ENCODE measurements at places on chromosomes 16 and 17.

DNA sequence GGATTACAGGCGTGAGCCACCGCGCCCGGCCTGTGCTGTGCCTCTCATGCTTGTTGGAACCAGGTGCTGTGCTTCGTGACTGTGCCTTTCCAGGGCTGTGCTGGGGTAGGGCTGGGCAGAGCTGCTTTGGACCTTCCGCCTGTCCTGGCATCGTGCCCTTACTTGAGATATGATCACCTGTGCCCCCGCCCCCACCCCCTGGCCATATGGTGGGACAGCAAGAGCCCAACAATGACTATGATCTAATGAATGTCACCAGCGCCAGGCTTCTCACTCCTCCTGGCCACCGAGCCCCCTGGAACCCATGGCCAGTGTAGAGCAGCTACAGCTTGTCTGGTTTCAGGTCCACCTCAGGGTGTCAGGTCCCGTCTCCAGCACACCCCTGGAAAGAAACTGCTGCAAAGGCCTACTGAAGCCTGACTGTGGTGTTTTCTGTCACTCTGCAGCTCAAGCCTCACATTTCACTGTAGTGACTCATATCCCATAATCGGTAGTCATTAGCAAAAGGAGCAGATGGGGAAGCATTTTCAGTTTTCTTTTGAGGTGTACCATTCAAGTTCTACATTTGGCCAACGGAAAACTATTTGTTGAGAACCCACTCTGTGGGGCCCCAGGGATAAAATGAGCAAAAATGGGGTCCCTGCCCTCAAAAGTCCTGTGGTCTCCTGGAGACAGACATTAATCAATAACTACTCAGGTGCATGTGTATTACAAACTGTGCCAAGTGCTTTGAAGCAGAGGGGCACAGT is 22.1 kb downstream of the FCSK start:
- DNase-seq = no peak

- DNase-seq = no peak
Observed at GRCh38 chr16:83681381-83681956, 126.3 kb upstream of the HSBP1 start.

GRCh38 chr16:56247808-56248207 is 56.5 kb downstream of the GNAO1 start:
- DNase-seq = no peak

- DNase-seq = no peak
Observed at GRCh38 chr16:68356249-68356918, 45.6 kb downstream of the PRMT7 start.
